Activated CD4-positive, alpha-beta T cell treated with anti-CD3 and anti-CD28 coated beads for 36 hours (primary cell): ENCODE measurements at places on chromosomes 5 and 9.

DNA sequence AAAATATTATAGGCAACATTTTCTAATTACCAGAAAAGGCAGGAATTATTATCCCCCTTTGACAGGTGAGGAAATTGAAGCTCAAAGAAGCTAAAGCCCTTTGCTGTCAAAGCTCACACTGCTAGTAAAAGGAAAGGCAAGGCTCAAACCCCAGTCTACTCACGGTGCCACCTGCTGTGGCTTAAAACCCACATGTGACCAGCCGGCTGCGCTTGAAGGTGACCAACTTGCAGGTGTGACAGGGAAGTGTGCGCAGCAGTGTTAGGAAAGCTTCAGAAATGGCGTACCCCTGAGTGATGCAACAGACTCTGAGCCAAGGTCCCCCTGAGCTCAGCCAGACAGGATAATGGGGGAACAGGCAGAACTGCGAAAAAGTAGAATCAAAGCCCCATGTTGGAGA lies 45.2 kb downstream of the PAX5 start:
- no peak overlapping the region for H3K27ac ChIP-seq
- peaks cover 6% of the 10 kb centered on the region for H3K36me3 ChIP-seq
- DNase-seq: no peak
- peaks cover 11% of the 10 kb centered on the region for H3K4me1 ChIP-seq

DNA sequence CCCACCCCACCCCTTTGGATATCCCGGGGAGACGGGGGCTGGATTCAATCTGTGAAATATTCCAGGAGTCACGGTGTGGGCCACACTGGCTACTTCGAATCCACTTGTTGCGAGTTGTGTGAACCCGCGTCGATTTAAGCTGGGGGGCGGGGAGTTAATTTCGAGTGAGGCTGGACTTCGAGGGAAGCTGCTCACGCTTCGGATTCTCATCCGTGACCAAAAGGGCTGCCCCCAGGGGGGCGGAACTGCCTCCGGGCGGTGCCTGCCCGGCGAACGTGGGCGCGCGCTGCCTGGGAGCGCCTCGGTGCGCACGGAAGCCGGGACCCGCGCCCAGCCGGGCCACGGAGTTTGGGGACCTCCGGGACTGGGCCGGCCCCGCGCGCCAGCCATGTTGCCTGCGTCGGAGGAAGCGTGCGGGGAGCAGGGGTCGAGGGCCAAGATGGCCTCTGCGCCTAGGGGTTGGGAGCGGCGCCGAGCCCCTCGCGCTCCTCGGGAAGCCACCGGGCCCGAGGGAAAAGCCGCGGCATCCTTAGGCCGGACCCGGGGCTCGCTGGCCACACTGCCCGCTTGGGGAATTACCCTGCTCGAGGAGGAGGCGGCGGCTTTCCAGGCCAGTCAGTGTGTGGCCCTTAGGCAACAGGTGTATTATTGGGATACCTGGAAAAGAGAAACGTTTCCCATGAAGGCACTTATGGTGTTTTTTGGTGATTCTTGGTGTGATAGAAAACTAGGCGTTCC lies 975 bp downstream of the OCLN start:
- H3K27me3 ChIP-seq: peaks cover 49% of the 10 kb centered on the region
- DNase-seq: peak; percentile 31

DNA sequence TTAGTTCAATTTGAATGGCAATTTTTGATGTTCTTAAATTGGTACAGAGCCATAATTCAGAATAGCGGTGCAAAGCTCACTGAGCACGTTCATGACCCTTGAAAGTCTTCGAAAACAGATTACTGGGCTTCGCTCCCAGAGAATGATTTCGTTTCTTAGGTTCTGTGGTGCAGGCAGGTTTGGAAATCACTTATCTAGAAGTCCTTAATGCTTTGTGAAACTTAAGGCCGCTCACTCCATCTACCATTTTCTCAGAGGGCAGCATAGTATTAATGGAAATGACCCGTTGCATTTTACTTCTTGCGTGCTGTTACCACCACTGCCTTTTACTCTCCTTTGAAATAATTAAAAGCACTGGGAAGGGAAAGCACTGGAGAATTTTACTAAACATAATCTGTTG lies 2.9 kb upstream of the MAT2B start:
- no peak for DNase-seq
- H3K36me3 ChIP-seq: peaks cover 1% of the 10 kb centered on the region

DNA sequence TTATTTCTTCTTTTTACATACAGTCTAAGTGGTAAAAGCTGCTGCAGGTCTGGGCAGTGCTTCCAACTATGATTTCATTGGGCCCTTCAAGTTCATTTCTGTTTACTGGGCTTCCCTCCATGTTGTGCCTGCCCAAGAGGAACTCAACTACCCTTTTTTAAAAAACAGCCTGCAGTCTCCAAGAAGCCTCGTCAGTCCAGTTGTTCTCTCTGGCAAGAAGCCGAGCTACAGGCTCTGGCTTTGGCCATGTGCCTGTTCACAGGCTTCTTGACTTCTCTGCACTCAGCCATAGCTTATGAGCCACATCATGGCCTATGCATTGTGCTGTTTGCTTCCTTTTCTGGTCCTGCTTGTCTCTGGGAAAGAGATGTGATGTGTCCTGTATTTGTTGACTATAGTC lies 119.7 kb upstream of the PJA2 start:
- no peaks in the 10 kb centered on the region for H3K4me1 ChIP-seq
- H3K36me3 ChIP-seq: no peaks in the 10 kb centered on the region
- no peaks in the 10 kb centered on the region for H3K27me3 ChIP-seq
- no peak overlapping the region for H3K4me3 ChIP-seq
- no peak overlapping the region for H3K27ac ChIP-seq

DNA sequence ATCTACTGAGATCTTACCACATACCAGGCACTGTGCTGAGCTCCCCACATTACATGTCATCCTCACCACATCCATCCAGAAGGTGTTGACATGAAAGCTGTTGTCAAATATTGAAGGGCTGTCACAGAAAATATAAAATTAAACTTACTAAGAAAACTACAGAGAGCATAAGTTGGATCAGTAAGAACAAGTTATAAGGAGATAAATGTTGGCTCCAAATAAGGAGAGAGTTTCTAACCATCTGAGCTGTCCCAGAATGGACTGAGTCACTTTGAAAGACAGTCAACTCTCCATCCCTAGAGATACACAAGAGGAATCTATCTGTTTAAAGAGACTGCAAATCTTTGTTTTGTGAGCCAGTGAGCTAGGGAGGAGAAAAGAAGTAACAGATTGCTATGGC lies 169.8 kb downstream of the DRD1 start:
- no peak overlapping the region for H3K4me3 ChIP-seq
- H3K27me3 ChIP-seq: peaks cover 11% of the 10 kb centered on the region
- no peak overlapping the region for H3K27ac ChIP-seq
- no peaks in the 10 kb centered on the region for H3K4me1 ChIP-seq

DNA sequence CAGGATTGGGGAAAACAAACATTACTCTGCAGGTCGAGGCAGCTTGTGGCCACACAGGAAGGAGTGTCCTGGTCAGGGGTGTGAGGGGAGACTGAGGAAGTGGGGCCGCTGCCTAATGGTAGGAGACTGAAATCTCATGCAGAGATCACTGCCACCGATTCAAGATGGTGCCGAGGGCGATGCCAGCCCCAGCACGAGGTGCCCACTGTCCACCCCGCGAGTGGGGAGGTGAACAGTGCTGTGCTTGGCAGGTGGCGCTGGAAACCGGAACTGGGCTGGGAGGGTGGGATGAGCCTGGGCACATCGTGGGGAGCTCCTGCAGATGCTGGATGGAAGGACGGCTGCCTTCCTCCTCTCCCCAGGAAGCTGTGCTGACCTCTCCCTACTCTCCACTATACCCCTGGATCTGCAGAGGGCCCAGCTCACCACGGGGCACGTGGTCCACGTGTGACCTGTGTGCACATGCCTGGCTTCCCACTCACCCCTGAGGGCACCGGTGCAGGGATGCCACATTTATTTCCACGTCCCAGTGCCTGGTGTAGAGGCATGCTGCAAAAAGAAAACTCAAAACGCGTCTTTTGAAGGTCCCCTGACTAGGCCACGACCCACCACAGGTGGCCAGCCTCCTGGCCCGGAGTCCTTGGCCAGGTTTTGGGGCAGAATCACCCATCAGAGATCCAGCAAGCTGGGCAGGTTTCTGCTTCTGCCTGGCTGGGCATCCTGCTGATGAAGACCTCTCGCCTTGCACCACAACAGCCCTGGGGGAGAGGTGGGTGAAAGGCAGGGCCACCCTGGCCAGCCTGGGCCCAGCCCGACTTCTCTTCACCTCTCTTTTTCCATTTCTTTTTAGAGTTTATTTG lies 71.7 kb upstream of the FCN1 start:
- H3K27me3 ChIP-seq: peaks cover 6% of the 10 kb centered on the region
- no peak overlapping the region for H3K4me3 ChIP-seq
- no peaks in the 10 kb centered on the region for H3K4me1 ChIP-seq

DNA sequence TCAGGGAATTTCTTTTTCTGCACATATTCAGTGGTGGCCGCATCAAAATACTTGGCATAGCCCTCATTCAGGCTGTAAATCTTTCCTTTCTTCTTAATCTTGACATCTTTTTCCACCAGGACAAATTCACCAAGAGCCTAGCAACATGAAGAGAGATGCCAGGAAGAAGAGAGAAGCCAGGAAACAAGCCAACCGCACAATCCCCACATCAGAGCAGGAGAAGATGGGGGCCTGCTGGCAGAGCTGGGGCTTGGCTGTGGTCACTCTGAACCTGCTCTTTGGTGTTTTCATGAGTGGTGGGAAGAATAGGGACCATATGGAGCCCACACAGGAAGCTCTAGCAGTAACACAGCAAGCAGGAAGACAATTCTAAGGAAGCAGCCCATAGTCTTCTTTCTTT lies 12.4 kb downstream of the PCAT7 start:
- H3K27ac ChIP-seq: no peak overlapping the region
- H3K27me3 ChIP-seq: peaks cover 8% of the 10 kb centered on the region
- H3K4me1 ChIP-seq: no peaks in the 10 kb centered on the region
- no peak for DNase-seq
- H3K4me3 ChIP-seq: no peak overlapping the region

DNA sequence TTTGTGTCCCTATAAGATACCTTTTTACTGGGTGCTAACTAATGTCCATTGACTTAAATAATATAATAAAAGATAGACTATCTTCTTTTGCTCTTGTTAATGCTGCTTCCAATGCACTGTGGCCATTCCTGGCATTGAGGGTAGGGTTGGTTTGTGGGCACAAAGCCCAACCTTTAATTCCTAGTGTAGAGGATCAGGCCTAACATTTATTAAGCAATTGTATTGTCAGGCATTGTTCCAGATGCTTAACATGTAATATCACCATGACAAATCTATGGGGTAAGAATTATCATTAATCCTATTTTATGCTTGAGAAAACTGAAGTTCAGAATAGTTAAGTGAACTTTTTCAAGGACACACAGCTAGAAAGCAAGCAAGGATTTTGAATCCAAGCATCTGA lies 60.4 kb upstream of the GPBP1 start:
- no peaks in the 10 kb centered on the region for H3K27me3 ChIP-seq
- peaks cover 10% of the 10 kb centered on the region for H3K4me1 ChIP-seq
- no peak overlapping the region for H3K4me3 ChIP-seq
- no peaks in the 10 kb centered on the region for H3K36me3 ChIP-seq

GRCh38 chr5:165775111-165775510 lies 2269.7 kb downstream of the MAT2B start:
- no peaks in the 10 kb centered on the region for H3K27me3 ChIP-seq
- no peaks in the 10 kb centered on the region for H3K36me3 ChIP-seq
- DNase-seq: no peak

DNA sequence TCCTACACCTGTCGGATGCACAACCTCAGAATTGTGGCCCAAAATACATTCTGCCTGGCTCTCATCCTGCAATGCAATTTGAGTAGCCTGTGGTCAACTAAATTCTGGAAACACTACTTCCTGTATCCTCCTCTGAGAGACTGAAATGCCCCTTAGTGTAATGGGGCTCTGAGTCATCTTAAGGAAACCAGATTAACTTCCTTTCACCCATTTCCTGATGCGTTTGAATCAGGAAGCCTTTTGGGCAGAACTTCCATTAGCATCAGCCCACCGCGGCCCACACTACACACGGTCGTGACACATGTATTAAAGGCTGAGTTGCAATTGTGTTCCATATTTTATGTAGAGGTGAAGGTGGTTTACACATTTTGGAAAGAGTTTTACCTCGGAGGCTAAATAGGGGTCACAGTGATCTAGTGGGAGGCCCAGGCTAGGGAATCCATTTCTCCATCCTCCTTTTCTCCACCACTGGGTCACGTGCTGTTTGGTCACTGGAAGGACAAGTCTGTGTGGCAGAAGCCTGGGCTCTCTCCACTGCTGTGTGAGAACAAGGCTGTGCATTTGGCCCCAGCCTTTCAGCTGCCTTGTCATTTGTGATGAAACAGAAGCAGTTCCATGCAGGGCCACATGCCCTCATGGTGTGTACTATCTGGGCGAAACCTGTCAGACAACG lies 55.9 kb downstream of the DAP start:
- H3K36me3 ChIP-seq: no peaks in the 10 kb centered on the region
- H3K4me1 ChIP-seq: peaks cover 34% of the 10 kb centered on the region
- H3K27ac ChIP-seq: peak overlapping the region; percentile 47
- no peak for DNase-seq
- no peaks in the 10 kb centered on the region for H3K27me3 ChIP-seq

DNA sequence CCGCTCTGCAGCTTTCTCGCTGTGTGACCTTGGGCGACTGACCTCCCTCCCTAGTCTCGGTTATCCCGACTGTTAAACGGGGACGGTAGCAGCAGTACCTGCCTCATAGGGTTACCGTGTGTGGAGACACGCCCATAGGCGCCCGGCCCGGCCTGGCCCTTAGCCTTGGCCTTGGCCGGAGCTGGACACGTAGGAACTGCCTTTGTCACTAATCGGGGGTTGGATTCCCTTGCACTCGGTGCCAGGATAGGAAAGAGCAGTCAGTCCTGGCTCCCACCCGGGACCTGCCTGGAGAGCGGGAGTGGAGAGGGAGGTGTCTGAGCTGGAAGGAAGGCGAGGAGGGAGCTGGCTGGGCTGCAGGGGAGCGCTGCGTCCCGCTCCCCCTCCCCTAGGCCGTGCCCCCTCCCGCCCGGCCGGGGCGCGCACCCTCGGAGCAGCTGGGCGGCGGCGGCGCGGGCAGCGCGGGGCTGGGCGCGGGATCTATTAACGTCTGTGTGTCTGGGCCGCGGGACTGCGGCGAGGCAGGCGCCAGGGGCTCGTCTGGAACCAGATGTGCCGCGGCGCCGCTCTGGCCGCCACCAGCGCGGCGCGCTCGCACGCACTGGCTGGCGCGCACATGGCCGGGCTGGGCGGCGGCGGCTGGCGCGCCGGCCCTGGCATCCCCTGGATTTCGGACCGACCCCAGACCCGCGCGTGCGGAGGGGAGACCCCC lies 31.7 kb downstream of the PRRX2 start:
- peaks cover 10% of the 10 kb centered on the region for H3K4me1 ChIP-seq
- peak overlapping the region; percentile 62 for H3K4me3 ChIP-seq
- H3K36me3 ChIP-seq: no peaks in the 10 kb centered on the region
- H3K27ac ChIP-seq: peak overlapping the region; percentile 86
- DNase-seq: peak; percentile 51

DNA sequence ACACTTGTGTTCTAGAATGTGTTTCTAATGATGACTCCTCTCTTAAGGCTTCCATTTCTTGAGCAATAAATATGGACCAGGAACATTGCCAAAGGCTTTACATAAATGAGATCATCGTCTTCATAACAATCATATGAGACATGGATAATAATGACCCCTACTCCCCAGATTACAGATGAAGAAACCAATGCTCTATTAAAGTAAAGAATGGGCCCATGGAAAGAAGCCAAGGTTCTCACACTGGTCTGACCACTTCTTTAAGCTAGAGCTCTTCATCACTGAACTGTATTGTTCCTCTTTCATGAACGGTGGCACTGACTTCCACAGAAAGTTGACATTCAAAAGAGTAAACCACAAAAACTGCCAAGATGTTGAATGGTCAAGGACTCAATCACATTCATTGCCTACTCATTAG lies 65.3 kb downstream of the MARCHF3 start:
- no peaks in the 10 kb centered on the region for H3K36me3 ChIP-seq
- no peak for DNase-seq
- no peak overlapping the region for H3K27ac ChIP-seq
- no peak overlapping the region for H3K4me3 ChIP-seq

- H3K4me3 ChIP-seq: no peak overlapping the region
- H3K36me3 ChIP-seq: peaks cover 8% of the 10 kb centered on the region
- no peak overlapping the region for H3K27ac ChIP-seq
- peaks cover 2% of the 10 kb centered on the region for H3K27me3 ChIP-seq
These were observed 1.7 kb upstream of the HBEGF start for GRCh38 chr5:140348104-140348503.
